Stimulated activated CD4-positive, alpha-beta T cell treated with anti-CD3 and anti-CD28 coated beads, Interleukin-1b, Interleukin-23, amount 100 ng/mL, for 4 hours (primary cell): ENCODE measurements at places on chromosomes 4 and X.
A peak's percentile ranks its signal among the peaks of the same experiment; 100 is the strongest.

DNA sequence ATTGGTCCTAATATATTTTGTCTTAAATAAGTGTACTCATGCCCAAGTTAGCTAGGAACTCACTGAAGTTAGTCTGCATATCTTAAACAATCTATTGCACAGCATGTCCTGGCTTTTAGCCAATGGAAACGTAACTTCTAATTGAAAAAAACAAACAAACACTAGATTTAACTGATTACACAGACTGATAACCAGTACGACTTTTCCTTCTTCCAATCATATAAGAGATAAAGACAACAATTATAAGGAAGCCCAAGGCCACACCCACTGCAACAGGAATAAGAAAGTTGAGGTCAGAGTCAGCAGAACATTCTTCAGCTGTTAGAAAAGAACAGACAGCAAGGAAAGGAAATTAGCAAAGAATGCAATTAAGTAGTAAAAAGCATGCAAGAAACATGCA, 40.8 kb downstream of the LAMP2 start:
- DNase-seq, result no peak

DNA sequence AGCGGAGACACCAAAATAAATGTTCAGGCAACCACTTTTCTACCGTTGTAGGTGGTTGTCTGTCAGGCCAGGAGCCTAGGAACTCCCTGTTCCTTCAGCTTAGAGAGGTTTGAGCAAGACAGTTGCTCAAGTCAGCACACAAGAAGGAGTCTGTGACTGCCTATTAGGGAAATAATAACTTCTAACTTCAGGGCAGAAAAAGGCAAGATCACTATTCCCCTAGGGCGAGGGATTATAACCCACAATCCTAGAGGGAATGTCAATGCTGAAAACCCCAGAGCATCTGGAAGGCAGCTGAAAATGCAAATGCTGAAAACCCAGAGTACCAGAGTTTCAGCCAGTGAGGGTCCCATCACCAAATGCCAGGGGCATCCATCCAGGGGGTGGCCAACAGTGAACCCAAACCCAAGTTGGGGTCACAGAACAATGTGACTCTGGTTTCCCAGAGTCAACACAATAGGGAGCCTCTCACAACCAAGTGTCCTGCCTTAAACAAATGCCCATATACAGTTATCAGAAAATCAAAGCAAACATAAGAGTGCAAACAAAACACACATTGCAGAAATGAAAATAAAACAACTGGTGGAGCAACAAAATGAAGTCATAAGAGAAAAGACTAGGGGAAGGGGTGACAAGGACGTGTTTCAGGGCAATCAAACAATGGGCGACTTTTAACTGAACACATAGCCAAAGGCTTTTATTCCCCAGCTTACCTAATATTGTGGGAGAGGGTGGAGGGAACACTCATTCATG, 27.6 kb downstream of the MORF4L2 start:
- DNase-seq, result no peak

DNA sequence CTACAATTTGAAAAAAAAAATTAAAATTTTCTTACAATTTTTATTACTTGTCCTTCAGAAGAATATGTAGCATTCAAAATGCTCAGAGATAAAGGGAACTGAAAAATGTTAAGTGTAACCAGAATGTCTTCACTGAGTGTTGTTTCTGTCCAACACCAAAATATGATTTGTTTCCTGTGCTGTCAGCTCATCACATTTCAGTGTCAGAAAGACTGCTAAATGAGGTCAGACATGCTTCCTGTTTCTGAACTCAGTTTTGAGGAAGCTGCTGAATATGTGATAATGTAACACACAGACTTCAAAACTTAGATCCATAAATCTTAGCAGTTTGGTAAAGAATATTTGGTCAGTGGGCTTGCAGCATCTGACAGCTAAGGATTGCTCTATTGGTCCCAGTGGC, 1849.7 kb downstream of the PCDH7 start:
- DNase-seq, result no peak

- DNase-seq, result no peak
Observed at GRCh38 chrX:34653811-34654210, 3.3 kb downstream of the TMEM47 start.

DNA sequence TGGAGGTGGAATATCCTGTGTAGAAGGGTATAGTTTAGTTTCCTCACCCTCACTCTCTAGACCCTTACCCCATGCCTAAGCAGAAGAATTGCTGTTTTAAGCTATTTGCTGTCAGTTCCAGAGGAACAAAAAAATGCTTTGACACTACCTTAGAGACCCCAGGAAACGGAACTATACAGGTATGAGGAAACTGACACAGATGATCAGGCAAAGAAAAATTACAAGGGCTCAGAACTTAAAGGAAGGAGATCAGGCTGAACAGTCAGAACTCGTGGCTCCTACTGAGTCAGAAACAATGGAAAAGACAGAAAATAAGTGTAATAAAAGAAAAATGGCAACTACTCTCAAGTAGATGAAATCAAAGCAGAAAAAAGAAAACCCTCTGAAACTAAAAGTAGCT, 65.6 kb downstream of the BANK1 start:
- DNase-seq, result no peak

GRCh38 chrX:110208092-110208491, 109.8 kb downstream of the AMMECR1 start:
- DNase-seq, result no peak

DNA sequence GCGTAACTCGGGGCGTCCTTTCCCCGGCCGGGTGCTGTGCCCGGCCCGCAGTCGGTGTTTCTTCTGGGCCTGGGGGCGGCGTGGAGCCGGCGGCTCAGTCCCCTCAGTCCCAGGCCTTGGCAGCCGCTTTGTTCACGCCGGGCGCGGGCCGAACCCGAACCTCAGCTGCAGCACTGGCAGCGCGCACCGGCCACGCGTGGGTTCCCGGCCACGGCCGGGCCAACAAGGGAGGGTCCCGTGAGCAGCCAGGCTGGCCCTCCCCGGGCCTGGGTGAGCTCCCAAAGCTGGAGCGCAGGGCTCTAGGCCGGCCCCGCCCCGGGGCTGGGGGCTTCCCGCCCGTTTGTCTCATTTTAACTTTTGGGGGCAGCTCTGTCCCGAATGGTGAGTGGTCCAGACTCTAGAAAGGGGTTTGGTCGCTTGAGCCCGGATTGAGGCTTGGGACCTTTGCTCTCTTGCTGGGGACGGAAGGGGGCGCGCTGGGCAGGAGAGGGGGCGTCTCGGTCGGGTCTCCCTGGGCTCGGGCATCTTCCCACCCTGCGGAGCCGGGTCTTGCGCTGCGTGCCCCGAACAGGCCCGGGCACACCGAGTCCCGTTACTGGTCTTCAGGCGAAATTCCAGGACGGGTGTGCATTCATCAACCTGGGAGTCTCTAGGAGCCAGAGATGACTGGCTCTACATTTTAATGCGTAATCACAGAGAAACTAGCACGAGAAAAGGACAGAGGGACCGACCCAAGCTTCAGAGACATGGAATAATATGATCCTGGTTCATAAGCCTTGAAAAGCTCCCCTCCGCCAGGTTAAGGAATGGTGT, 177.1 kb downstream of the CBR4 start:
- DNase-seq, result no peak

- no peak for DNase-seq
Observed at GRCh38 chr4:130563185-130563888, 1467.4 kb downstream of the C4orf33 start.

GRCh38 chr4:146023334-146023967, 84.8 kb upstream of the ZNF827 start:
- DNase-seq, result no peak

DNA sequence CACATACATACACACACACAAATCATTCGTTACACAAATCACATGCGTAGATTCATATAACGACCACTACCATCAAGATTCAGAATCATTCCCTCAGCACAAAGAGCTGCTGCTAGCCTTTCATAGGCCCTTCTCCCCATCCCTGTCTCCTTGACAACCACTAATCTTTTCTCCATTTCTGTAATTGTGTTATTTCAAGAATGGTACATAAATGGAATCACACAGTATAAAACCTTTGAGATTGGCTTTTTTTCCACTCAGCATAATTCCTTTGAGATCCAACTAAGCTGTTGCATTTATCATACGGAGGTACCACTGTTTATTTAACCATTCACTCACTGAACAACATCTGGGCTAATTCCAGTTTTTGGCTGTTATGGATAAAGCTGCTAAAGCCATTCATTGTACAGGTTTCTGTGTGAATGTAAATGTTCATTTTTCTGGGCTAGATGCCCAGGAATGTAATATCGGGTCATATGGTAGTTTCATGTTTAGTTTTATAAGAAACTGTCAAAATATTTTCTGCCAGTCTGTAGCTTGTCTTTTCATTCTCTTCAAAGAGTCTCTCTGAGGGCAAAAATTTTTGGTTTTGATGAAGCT, 64.1 kb downstream of the USP11 start:
- DNase-seq, result no peak

DNA sequence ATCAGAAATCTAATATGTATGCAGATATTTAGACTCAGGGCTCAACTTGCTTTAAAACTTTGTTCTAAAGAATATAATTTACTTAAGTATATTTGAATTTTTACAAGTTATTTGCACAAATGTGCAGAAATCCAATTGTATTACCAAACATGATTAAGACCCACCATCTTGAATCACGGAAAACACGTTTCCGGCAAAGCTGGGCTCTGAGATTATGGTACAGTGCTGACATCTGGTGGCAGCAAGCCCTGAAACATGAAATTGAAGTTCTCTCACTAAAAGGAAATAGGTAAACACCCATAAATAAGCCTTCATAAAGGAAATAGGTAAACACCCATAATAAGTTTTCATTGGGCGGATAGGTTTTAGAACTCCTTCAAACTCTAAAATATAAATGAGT, 98.3 kb upstream of the MAOA start:
- DNase-seq, result peak; percentile 47

DNA sequence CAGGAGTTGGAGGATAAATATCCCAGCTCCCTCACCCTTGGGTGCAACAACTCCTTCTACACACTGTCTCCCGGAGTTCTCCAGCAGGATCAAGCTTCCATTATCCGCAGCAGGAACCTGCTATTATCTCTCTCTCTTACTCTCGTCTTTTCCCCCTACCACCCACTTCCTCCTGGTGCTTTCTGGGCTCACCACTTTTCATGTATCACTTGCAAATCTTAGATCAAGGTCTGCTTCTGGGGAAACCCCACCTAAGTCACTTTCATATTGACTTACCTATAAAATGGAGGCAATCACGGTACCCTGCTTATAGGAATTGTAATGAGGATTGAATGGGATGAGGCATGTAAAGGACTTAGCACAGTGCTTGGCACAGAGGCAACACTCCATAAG, 589.5 kb downstream of the BCOR start:
- DNase-seq, result peak; percentile 5
